ENCODE measurements at places on chromosomes 4 and X. TPM values are rescaled to one million over a fixed set of nuclear protein-coding genes. Genes with fewer than 3 reads are reported as not detected.

Gene SLBP
- 72.6 TPM for total RNA-seq

Gene ADRA2C
- 11.5 TPM for total RNA-seq

Gene OPRPN
- not detected for total RNA-seq

Gene IGFBP7
- 188 TPM for total RNA-seq

Gene GPC4
- 0.02 TPM for total RNA-seq

Gene PPP4R3C
- not detected for total RNA-seq

Gene GLUD2
- 2.4 TPM for total RNA-seq

Gene MAGEB2
- not detected for total RNA-seq

Gene NCAPG
- total RNA-seq, result 32.3 TPM

Gene PLXNB3
- total RNA-seq, result 4.1 TPM

Gene UNC5C
- not detected for total RNA-seq

Gene RELL1
- 10.1 TPM for total RNA-seq

Gene FREM3
- total RNA-seq, result not detected

Gene COX7B2
- total RNA-seq, result not detected

Gene CXCL1
- total RNA-seq, result 4.3 TPM

Gene PSAPL1
- 0.38 TPM for total RNA-seq

Gene MAOA
- 0.80 TPM for total RNA-seq

Gene ODAPH
- total RNA-seq, result not detected

Gene MAP9
- 4.2 TPM for total RNA-seq

Gene MYOZ2
- not detected for total RNA-seq

Gene RHOXF2
- not detected for total RNA-seq

Gene ING2
- 9.8 TPM for total RNA-seq

Gene IL1RAPL2
- total RNA-seq, result not detected

Gene SLC34A2
- total RNA-seq, result 0.05 TPM

Gene LANCL3
- total RNA-seq, result not detected

Gene SRPX
- total RNA-seq, result 8.8 TPM

Gene MAGEA11
- total RNA-seq, result not detected

Gene SLC10A4
- 6.8 TPM for total RNA-seq

Gene CXCL11
- 0.31 TPM for total RNA-seq

Gene UBL4A
- 60.1 TPM for total RNA-seq

Gene RNF113A
- 31.0 TPM for total RNA-seq

Gene ZMAT1
- not detected for total RNA-seq

Gene GRIA2
- total RNA-seq, result not detected

Gene TASL
- not detected for total RNA-seq

Gene KIT
- total RNA-seq, result 0.02 TPM

Gene TNMD
- total RNA-seq, result not detected

Gene SPANXN3
- not detected for total RNA-seq

Gene FAM184B
- total RNA-seq, result 0.01 TPM

Gene UGT2B17
- not detected for total RNA-seq

Gene SYTL5
- total RNA-seq, result 0.23 TPM

Gene FGA
- total RNA-seq, result 20.2 TPM

Gene CTAG1A
- not detected for total RNA-seq

Gene XK
- 0.43 TPM for total RNA-seq

Gene CT45A2
- total RNA-seq, result not detected

Gene TLR10
- 0.02 TPM for total RNA-seq

Gene ESX1
- 0.06 TPM for total RNA-seq

Gene SPATA18
- 4.6 TPM for total RNA-seq

Gene SSR4
- total RNA-seq, result 328 TPM

Gene SMIM14
- total RNA-seq, result 15.0 TPM

Gene EGFL6
- not detected for total RNA-seq

Gene SPOCK3
- total RNA-seq, result 0.22 TPM

Gene TIGD4
- total RNA-seq, result 0.16 TPM

Data from A549 treated with dexamethasone at 1 μM for 4 hours (cell line).